ENCODE measurements at places on chromosomes 1 and 21. TPM values are rescaled to one million over a fixed set of nuclear protein-coding genes. Genes with fewer than 3 reads are reported as not detected.
A peak's percentile ranks its signal among the peaks of the same experiment; 100 is the strongest.

DNA sequence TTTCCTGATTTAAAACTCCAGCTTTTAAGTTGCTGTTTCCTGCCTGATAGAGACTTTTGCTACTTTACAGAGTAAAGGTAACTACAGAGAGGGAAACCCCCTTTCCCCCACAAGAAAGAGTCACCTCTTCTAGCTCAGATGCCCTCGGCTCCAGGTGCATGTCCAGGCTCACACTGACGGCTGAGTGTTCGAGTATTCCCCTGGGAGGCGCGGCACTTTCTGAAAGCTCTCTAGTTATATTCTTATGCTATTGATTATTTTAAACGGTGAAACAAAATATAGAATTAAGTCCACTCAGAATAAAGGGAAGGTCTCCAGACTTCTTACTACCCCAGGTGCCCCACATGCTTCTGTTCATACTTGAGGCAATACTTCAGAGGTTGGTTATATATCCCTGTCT, 160.3 kb upstream of the FMN2 start:
- H3K4me1 ChIP-seq = no peaks in the 10 kb centered on the region
- H3K27me3 ChIP-seq = no peaks in the 10 kb centered on the region
- no peak overlapping the region for H3K4me3 ChIP-seq
- DNase-seq = no peak
- no peak overlapping the region for H3K27ac ChIP-seq

GRCh38 chr1:223844787-223845036, 1.0 kb downstream of the TP53BP2 start:
- H3K27ac ChIP-seq = peak overlapping the region; percentile 98
- peaks cover 41% of the 10 kb centered on the region for H3K4me1 ChIP-seq
- no peaks in the 10 kb centered on the region for H3K27me3 ChIP-seq
- H3K4me3 ChIP-seq = peak overlapping the region; percentile 72

DNA sequence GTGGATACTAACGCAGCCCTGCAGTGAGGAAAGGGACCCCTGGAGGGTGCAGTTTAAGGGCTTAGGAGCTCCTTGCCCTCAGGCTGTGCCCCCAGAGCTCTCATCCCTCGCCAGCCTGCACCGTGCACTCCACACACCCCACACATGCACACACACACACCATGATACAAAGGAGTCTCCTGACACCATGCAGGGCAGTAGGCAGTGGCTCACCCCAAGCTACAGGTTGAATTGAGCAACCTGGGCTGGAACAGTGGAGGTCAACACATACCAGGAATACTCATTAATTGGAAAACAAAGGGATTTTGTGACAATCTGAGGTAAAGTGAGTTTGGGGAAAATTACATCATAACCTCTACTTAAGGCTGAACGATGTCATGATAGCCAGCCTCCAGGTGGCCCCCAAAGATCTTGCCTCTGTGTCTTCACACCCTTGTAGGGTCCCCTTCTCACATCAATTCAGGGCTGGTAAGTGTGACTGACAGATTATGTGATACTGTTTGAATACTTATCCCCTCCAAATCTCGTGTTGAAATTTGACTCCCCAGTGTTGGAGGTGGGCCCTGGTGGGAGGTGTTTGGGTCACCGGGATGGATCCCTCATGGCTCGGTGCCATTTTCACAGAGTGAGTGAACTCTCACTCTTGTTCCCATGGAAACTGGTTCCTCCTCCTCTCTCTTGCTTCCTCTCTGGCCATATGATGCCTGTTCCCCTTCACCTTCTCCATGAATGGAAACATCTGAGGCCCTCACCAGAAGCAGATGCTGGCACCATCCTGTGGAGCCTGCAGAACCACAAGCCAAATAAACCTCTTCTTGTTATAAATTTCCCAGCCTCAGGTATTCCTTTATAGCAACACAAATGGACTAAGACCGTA, 111.0 kb upstream of the RAB4A start:
- no peaks in the 10 kb centered on the region for H3K36me3 ChIP-seq
- no peak overlapping the region for H3K27ac ChIP-seq
- H3K4me3 ChIP-seq = no peak overlapping the region
- no peaks in the 10 kb centered on the region for H3K27me3 ChIP-seq
- no peak for DNase-seq

DNA sequence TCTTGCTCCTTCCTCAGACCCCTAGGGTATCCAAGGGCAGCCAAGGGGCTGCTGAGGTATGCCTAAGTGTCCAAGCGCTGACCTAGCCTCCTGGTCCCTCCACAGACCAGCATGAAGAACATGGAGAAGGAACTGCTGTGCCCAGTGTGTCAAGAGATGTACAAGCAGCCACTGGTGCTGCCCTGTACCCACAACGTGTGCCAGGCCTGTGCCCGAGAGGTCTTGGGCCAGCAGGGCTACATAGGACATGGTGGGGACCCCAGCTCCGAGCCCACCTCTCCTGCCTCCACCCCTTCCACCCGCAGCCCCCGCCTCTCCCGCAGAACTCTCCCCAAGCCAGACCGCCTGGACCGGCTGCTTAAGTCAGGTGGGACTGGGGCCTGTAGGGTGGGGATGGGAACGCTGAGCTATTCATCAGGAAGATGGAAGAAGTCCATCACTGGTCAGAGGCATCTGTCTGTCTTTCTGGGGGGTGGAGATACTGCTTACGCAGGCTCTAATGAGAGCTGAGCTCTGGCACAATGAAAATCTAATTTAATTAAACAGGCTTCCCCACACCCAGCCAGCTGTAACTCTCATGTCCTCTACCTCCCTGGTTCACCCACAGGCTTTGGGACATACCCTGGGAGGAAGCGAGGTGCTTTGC, 1.8 kb downstream of the TRIM46 start:
- H3K27ac ChIP-seq = no peak overlapping the region
- no peak for DNase-seq
- H3K27me3 ChIP-seq = peaks cover 13% of the 10 kb centered on the region
- no peaks in the 10 kb centered on the region for H3K36me3 ChIP-seq

DNA sequence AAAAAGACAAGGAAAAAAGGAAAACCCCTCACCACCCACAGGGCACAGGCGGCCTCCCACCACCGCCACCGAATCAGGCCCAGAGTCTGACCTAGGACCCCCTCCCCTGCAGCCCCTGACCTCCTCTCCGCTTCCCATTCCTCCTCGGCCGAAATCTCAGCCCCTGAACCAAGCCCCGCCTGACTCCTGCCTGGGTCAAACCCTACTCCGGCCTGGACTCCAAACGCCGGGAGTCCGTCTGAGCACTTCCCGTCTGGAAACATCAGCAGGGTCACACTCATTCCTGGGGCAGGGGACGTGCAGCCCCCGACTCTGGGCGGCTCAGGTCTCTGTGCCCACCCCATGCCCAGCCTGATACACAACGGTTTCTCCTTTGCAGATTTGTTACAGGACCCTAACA, 26.4 kb upstream of the SUMO3 start:
- no peak overlapping the region for H3K4me3 ChIP-seq
- peaks cover 13% of the 10 kb centered on the region for H3K27me3 ChIP-seq
- no peaks in the 10 kb centered on the region for H3K4me1 ChIP-seq
- no peaks in the 10 kb centered on the region for H3K36me3 ChIP-seq
- H3K27ac ChIP-seq = no peak overlapping the region

- DNase-seq = no peak
- H3K4me1 ChIP-seq = no peaks in the 10 kb centered on the region
- H3K27me3 ChIP-seq = no peaks in the 10 kb centered on the region
- H3K27ac ChIP-seq = no peak overlapping the region
- H3K36me3 ChIP-seq = no peaks in the 10 kb centered on the region
- H3K4me3 ChIP-seq = no peak overlapping the region
Measured at GRCh38 chr1:97210307-97210706, 488.7 kb downstream of the PTBP2 start.

DNA sequence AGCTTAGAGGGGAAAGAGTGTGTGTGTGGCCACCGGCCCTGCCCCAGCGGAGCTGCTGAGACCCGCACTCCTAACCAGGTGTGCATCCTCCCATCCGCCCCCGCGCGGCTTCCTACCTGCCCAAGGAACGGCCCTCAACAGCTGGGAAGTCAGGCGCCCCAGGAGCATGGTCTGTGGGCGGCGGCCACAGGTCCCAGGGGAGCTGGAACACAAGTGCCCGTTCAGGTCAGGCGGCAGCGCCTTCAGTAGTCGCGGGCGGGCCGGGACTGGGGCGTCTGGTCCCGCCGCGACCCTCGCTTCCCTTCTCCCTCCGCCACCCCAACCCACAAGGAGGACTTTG, 448 bp downstream of the AURKAIP1 start:
- H3K27ac ChIP-seq = peak overlapping the region; percentile 96
- H3K4me1 ChIP-seq = no peaks in the 10 kb centered on the region
- H3K27me3 ChIP-seq = no peaks in the 10 kb centered on the region

DNA sequence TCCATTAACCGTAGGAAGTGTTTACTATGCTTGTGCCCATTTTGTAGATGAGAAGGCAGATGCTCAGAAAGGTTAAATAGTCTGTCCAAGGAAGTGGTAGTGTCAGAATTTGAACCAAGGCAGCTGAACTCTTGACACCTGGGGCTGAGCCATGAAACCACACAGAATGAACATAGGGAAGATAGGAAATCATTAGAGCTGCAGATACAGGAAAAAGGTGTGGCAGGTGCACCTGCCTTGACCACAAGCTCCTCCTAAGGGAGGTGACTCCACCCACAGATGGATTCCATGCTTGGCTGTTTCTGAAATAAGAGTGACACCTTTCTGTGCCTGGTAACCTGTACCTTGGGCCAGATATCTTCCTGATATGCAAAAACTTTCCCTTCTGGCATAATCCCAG, 69.9 kb upstream of the IGSF21 start:
- no peaks in the 10 kb centered on the region for H3K36me3 ChIP-seq
- no peak for DNase-seq
- peaks cover 6% of the 10 kb centered on the region for H3K27me3 ChIP-seq
- no peaks in the 10 kb centered on the region for H3K4me1 ChIP-seq

DNA sequence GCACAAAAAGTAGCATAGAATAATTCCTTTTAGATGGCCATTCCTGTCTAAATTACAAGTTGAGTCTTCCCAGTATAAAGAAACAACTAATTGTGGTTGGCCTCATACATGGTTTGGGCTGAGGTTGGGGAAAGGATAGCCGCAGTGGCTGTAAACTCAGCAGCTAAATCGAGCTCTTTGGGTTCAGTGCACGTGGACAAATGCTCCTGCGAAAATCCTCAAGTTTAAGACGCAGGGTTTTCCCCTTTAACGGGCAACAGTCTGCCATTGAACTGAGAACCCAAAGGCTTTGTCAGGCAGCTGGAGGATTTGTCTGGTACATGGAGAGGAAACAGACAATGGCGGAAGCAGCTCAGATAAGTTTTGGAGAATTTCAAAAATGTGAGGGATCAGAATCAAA, 331.9 kb downstream of the TGFB2 start:
- no peaks in the 10 kb centered on the region for H3K27me3 ChIP-seq
- no peaks in the 10 kb centered on the region for H3K4me1 ChIP-seq
- H3K27ac ChIP-seq = no peak overlapping the region
- no peaks in the 10 kb centered on the region for H3K36me3 ChIP-seq

DNA sequence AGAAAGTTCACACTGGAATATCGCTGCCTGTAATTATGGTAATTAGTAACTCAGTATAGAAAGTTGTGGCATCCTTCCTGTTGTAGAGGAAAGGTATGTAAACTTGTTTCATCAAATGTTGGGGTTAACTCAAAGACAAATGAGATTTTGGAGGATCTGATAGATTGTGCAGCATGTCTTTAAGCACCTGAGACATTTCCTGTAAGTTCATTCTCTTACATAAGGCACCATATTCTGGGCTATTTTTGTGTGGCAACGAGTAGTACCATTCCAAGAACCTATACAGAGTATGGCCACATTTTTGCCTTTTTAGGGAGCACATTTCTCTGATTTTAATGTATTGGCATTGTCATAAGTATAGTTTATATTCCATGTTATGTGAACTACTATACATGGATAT, 88.8 kb downstream of the CDC14A start:
- no peak overlapping the region for H3K27ac ChIP-seq
- DNase-seq = no peak
- H3K4me3 ChIP-seq = no peak overlapping the region
- no peaks in the 10 kb centered on the region for H3K27me3 ChIP-seq

DNA sequence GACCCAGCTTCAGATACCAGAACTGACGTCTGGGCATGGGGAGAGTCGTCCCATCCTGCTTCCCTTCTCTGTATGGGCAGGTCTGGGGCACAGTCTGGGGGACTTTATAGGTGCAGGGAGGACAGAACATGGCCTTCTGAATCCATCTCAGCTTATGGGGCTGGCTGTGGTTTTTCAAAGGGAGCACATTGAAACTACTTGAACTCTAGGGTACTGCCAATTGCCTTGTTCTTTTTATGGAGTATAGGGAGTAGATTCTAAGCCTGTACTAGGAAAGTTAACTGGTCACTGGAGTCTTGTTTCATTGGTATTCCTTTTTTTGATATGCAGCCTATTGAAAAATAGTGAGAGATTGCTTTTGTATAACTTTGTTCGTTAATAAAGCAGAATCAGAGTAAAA, 90.2 kb downstream of the ATP5PO start:
- H3K4me1 ChIP-seq = peaks cover 27% of the 10 kb centered on the region
- no peak overlapping the region for H3K4me3 ChIP-seq
- peaks cover 22% of the 10 kb centered on the region for H3K36me3 ChIP-seq

- H3K36me3 ChIP-seq = no peaks in the 10 kb centered on the region
- H3K4me3 ChIP-seq = no peak overlapping the region
- no peak for DNase-seq
- no peaks in the 10 kb centered on the region for H3K27me3 ChIP-seq
- H3K27ac ChIP-seq = no peak overlapping the region
Measured at GRCh38 chr1:154786804-154787570, 83.1 kb downstream of the KCNN3 start.

GRCh38 chr1:185720633-185721272, 13.4 kb upstream of the HMCN1 start:
- H3K27ac ChIP-seq = no peak overlapping the region
- no peak overlapping the region for H3K4me3 ChIP-seq
- peak; percentile 27 for DNase-seq
- no peaks in the 10 kb centered on the region for H3K27me3 ChIP-seq
- peaks cover 12% of the 10 kb centered on the region for H3K4me1 ChIP-seq

GRCh38 chr1:205260948-205261732, 33.4 kb downstream of the TMCC2 start:
- no peak for DNase-seq
- no peak overlapping the region for H3K4me3 ChIP-seq
- no peak overlapping the region for H3K27ac ChIP-seq
- H3K27me3 ChIP-seq = no peaks in the 10 kb centered on the region
- H3K36me3 ChIP-seq = no peaks in the 10 kb centered on the region

DNA sequence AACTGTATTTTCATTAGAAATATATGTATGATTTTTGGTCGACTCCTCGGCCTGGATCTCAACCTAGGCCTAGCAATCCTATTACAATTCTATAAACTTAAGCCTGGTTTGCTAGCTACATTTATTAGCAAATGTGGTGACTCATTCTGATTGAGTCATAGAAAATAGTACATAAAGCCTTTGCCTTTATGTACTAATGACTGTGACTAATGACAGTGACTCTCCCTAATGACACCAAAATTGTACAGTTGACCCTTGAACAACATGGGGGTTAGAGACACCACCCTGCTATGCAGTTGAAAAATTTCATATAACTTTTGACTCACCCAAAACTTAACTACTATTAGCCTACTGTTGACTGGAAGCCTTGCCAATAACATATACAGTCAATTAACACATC, 78.9 kb downstream of the CLEC20A start:
- no peak for DNase-seq
- H3K4me3 ChIP-seq = no peak overlapping the region
- no peaks in the 10 kb centered on the region for H3K36me3 ChIP-seq
- H3K27ac ChIP-seq = no peak overlapping the region
- H3K27me3 ChIP-seq = no peaks in the 10 kb centered on the region

The IL22RA1 gene
- not detected for total RNA-seq

The TNFRSF4 gene
- 3.7 TPM for total RNA-seq

The KCNA3 gene
- 3.9 TPM for total RNA-seq

The KRTAP7-1 gene
- total RNA-seq = not detected

The PADI2 gene
- total RNA-seq = 12.2 TPM

The SLC45A1 gene
- total RNA-seq = 9.6 TPM

The KCNJ9 gene
- not detected for total RNA-seq

Data from tibial nerve (tissue), 4 donors.